ENCODE measurements at places on chromosomes 5 and 9.

- no peak for DNase-seq
Measured at GRCh38 chr9:70488098-70488792, 73.8 kb upstream of the KLF9 start.

GRCh38 chr5:5331848-5332247, 90.6 kb upstream of the ICE1 start:
- DNase-seq = no peak

DNA sequence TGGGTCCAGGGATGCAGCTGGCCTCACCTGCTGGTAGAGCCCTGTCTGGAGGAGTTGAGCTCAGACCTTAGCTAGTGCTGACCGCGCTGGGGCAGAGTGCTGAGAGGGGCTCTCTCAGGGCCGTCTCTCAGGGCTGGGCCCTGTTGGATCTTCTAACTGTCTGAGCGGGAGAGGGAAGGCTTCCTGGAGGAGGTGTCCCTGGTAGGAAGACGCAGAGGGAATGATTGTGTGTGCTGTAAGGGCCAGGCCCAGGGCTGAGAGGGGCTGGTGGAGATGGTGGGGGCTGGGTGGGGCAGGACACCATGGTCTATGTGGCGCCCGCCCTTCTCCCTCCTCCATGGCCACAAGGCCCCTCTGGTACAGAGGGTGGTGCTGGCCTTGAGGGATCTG, 55.0 kb downstream of the RXRA start:
- no peak for DNase-seq

GRCh38 chr9:38295764-38296163, 96.7 kb upstream of the ALDH1B1 start:
- DNase-seq = no peak

GRCh38 chr9:31582071-31582470, 802.4 kb upstream of the ACO1 start:
- DNase-seq = no peak

- DNase-seq = no peak
Measured at GRCh38 chr5:139642891-139643871, 5.0 kb upstream of the CXXC5 start.
